Breast epithelium (tissue), 4 donors: ENCODE measurements at places on chromosomes 4 and X.

- DNase-seq = no peak
Measured at GRCh38 chr4:182338746-182339145, 95.5 kb downstream of the TENM3 start.

GRCh38 chr4:76622126-76622525 lies 187.1 kb downstream of the SHROOM3 start:
- no peak for DNase-seq

DNA sequence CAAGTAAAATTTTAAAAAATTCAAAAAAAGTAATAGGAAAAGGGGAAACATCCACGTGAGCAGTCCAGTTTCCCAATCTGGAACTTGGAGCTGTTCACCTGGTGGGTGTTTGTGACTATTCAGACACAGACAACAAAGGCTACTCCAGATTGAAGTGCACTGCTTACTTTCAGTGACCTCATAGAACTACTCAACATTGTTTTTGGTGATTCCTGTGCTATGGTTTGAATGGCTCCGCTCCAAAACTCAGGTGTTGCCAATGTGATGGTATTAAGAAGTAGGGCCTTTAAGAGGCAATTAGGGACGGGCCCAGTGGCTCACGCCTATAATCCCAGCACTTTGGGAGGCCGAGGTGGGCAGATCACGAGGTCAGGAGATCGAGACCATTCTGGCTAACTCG lies 22.1 kb downstream of the SH3RF1 start:
- DNase-seq = no peak

GRCh38 chr4:169102026-169102425 lies 92.0 kb upstream of the CBR4 start:
- DNase-seq = no peak

- DNase-seq = no peak
Measured at GRCh38 chr4:184961660-184962059, 56.6 kb upstream of the HELT start.
